ENCODE measurements at places on chromosomes 5 and 9.

GRCh38 chr5:4990462-4990861 is 149.7 kb upstream of the ADAMTS16 start:
- DNase-seq: no peak

GRCh38 chr9:101167490-101168134 is 139.1 kb downstream of the PLPPR1 start:
- no peak for DNase-seq

DNA sequence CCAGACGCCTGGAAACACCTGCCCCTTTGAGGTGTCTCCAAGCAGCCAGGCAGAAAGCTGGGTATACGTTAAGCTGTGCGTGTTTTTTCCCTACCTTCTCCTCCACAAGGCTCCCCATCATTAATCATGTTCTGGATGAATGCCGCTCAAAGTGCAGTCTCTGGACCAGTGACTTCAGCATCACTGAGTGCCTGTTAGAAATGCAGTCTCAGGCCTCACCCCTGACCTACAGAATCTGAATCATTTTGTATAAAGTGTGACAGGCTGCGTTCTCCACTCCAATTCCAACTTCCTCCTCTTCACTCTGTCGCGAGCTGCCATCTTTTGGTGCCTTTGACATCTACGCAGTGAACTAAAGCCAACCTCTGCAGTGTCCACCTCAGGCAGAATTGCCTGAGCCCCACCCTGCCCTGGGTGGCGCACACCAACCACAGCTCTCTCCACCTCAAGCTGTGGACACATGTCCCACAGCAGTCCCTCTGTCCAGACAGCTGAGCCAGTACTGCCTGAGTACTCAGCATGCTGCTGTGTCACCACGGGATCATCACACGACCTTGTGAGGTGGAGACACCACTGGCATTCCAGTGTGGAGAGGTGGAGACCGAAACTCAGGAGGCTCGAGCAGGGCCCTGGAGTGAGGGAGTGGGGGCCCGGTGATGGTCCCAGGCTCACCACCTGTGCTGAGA is 14.2 kb downstream of the PTPN3 start:
- no peak for DNase-seq

DNA sequence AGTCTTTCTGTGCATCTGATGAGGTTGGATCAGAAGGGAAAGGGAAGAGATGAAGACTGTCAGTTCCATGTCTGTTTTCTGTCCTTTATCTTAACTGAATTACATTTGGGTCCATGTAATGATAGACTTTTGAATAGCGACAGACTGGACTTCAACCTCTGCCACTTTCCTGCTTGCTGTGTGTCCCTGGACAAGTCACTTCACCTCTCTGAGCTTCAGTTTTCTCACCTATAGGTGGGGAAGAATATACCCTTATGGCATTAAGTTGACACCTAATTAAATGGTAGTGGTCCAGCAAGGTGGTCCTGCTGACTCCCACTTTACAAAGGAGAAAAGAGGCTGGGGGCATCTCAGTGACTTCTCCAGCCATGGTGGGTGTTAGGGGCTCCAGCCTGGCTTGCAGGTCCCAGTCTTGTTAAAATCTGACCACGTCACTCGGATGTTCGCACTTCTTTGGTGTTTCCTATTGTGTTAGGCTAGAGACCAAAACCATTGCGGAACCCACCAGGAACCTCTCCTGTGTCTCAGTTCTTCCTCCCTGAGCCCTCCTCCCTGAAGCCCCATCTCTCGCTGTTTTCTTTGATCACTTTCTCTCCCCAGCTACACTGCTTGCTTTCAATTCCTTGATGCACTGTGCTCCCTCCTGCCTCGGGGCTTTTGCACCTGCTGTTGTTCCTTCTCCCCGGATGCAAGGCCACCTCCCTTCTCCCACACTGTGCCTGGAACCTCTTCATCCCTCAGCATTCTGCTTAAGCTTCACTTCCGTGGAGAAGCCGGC is 256.5 kb downstream of the NSG2 start:
- DNase-seq: no peak

DNA sequence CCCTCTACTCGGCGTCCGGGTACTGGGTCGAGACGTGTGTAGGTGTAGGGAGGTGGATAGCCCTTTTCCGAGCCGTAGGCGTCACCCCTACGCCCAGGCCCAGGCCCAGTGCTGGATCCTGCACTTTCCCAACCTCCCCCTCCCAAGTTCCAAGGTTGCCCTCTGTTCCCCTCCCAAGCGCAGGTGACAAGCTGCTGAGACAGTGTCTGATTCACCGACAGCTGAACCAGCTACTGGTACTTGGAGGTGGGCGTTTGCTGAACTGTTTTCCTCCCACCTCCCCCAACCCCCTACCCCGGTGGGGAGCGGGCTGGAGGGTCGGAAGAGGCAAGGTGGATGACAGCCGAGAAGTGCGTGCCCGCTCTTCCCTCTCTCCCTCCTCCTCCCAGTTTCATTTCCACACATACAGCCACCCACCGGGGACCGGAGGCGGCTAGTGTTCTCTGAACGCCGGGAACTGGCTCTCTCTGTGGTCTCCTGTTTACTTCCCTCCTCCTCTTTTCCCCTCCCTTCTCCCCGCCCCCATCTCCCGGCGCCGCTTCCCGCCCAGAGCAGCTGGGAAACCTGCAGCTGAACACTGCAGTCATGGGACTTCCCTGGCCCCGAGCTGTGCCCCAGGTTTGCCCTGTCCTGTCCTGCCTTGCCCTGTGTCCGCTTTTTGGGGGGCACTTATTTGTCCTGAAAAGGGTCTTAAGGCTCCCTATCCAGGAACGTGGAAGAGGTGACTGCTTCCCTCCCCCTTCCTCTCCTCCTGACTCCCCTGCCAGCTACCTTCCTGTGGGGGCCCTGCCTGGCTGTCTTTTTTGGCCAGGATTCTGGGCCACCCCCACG is 6.2 kb upstream of the KLF9 start:
- DNase-seq: peak; percentile 34

DNA sequence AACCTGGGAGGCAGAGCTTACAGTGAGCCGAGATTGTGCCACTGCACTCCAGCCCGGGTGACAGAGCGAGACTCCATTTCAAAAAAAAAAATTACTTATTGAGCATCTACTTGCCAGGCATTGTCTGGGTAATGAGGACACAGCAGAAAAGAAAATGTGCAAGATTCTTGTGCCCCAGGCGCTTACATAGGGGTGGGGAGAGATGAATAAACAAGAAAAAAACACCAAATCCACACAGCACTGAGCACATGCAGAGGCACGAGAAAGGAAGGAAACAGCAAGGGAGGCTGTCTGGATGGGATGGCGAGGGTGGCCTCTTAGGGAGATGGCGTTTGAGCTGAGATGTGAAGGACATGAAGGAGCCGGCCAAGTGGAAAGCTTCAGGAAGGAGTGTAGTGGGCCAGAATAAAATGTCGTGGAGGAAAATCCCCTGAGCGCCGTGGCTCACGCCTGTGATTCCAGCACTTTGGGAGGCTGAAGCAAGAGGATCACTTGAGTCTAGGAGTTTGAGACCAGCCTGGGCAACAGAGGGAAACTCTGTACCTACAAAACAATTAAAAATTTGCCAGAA is 13.9 kb downstream of the DYNC2I2 start:
- DNase-seq: no peak

GRCh38 chr9:119509291-119509905 is 140.2 kb upstream of the BRINP1 start:
- no peak for DNase-seq

DNA sequence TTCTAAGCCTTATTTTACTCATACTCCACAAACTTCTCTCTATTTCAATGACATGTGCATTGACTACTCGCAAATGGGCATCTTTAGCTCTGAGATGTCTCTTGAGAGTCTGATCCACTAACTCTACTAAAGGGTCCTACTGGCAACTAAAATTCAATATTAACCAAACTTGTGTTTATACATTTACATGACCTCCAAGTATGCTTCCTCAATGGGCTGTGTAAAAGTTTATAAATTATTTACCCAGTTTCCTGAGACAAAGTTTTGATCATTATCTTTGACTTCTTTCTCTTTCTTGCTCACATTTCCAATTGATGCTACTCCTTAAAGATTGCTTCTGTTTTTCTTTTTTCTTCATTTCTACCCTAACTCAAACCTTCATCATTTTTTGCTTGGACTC is 510.1 kb upstream of the DAB2 start:
- DNase-seq: no peak

DNA sequence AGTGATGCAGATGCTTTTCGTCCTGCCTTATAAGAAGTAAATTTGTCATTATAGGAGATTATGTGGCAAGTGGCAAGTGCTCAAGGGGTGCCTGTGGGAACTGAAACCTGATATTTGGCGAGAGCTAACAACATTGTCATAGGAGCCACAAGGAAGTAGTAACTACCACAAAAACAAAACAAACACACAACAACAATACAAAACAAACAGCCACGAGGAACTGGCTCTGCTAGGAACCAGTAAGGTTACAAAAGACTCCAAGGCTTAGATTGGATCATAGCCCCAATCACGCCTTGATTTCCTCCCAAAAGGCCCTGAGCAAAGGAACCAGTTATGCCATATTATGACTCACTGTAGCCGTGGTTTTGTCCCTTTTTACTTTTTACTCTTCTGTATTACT is 1045.2 kb downstream of the CDH12 start:
- peak; percentile 63 for DNase-seq

DNA sequence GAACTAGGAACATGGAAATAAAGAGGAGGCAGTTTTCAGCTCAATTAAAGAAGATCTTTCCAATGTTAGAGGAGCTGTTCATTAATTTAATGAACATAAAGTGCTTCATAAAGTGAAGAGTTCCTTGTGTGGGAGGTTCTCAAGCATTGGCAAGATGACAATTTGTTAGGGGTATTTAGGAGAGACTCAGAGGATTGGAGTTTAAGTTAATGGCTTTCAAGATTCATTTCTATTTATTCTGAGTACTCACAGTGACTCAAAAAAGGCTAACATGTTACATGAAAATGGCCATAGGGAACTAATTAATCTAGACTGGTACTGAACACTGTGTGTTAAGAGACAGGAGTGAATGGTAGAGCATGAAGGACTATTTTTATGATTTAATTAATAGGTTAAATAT is 55.4 kb upstream of the CDH12 start:
- DNase-seq: no peak

All from CD14-positive monocyte (primary cell).